ENCODE measurements at places on chromosomes 5 and 9.

DNA sequence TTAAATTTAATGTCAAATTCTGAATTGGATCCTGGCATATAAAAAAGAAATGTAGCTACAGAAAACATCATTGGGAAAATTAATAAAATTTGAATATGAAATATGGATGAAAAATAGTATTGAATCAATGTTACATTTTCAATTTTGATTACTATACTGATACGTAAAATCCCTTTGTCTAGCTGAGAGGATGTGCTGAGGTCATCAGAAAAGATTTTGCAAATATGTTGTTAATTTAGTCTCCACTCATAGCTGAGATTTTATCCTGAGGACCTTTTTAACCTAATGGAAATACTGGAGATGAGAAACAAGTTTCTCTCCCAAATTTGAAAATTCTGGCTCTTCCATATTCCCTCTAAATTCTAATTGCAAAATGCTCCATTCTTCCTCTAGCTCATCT is 84.4 kb upstream of the ADAMTS16 start:
- no peak for DNase-seq

- no peak for DNase-seq
Observed at GRCh38 chr5:88683506-88684135, 199.4 kb downstream of the MEF2C start.

GRCh38 chr5:83503662-83504061 is 32.1 kb downstream of the VCAN start:
- DNase-seq = no peak

DNA sequence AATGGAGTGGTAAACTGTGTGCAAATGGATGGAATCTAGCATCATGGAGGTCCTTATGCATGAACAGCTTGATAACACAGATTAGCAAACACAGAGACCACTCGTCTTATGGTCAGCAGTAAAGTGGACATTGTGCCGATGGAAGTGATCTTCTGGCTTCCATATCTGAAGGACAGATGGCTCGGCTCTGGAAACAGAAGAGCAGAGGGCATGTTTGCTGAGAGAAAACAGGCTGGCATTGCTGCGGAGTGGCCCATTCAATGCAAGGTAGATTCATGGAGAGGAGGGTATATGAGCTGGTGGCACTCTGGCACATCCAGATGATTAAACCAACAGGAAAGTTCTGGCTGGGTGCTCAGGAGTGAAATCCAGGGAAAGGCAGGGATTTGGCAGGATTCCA is 513.2 kb downstream of the DIRAS2 start:
- DNase-seq = no peak

- no peak for DNase-seq
Observed at GRCh38 chr5:61084658-61085057, 77.6 kb downstream of the SMIM15 start.

DNA sequence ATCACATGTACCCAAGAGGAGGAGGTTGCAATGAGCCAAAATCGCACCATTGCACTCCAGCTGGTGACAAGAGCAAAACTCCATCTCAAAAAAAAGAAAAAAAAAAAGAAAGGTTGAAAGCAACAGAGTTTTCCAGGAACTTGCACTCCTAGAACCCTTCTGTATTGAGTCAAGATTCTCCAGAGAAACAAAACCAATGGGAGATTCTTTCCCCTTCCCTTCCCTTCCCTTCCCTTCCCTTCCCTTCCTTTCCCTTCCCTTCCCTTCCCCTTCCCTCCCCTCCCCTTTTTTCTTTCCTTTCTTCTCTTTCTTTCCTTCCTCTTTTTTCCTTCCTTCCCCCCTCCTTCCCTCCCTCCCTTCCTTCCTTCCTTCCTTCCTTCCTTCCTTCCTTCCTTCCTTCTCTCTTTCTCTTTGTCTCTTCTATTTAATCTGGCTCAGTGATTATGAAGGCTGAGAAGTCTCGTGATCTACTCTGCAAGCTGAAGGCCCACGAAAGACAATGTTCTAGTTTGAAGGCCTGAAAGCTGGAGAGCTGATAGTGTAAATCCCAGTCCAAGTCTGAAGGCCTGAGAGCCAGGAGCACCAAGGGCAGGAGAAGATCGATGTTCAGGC is 59.6 kb upstream of the CNTLN start:
- DNase-seq = no peak

- no peak for DNase-seq
Observed at GRCh38 chr9:20623748-20624124, 1.4 kb upstream of the MLLT3 start.

DNA sequence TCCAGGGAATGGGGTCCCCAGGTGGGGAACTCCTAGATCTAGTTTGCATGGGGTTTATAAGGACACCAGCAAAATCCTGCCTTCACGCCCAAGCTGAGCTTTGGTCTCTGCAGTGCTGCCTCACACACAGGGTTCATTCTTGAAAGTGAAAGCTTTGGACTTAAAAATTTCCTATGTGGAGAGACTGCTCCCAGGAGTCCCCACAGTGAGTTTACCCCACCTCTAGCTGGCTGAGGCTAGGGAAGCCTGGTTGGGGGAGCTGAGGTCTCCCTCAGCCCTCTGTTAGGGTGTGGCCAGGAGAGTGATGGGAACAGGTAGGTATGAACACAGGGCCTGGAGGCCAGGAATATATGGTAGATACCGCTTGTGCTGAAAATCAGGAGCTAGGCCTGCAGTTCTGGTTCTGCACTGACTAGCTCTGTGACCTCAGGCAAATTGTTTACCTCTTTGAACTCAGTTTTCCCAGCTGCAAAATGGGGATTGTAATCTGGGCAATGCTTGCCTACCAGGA is 41.5 kb upstream of the LARP1 start:
- DNase-seq = no peak

DNA sequence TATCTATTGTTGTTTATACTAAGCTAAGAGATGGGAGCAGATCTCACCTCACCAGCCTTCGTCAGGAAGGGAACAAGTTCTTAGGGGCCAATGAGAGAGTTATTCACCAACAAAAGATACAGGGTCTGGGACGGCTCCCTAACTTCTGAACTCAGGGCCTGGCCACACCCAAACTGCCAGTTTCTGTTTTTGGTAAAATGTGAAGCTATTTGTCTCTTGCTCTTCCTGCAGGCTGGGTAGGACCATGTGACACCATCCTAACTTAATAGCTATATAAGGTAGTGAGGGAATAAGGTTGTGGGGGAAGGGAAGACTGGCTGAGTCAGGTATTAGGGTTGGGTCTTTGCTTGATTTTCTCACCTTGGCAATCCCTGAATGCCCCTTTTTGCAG is 480.5 kb downstream of the KDM4C start:
- DNase-seq = no peak

DNA sequence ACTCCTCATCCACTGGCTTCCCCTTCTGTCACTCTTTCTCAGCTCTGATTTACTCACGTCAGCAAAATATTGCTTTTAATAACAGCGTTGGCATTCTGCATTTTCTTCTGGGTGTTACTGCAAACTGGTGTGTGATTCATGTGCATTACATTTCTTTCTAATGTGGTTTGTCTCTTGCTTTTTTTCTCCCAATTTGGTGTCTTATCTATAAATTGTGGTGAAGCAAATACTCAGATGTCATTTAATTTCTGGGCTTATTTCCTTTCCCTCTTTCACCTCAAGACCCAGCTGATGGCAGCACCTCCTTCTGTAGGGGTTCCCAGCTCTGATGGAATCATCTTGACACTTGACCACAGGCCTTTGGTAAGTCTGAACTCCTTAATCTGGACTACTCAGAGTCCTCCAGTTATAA is 180.7 kb upstream of the ZNF618 start:
- DNase-seq = no peak

GRCh38 chr5:139482050-139482889 is at the start of gene STING1:
Gene STING1 (minus strand): TSS chr5:139482758. CDS start chr5:139481704, 1,054 bp downstream.
- DNase-seq = peak; percentile 98

DNA sequence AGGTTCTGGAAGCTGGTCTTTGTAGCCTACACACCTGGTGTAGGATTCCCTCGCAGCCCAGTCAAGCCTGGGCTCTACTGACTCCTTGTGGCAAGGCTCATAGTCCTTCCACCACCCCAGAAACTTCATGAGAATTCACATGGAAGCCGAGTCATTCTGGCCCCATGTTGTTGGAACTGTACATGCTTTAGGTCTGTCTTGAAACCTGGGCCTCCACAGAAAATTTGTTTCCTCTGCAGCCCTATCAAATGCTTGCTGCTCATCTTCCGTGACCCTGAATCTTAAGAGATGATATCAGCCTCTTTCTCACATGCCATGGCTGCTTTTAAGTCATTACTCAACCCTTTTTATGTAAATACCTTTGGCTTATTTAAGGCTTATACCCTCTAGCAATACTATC is 113.4 kb upstream of the GRHPR start:
- peak; percentile 72 for DNase-seq

DNA sequence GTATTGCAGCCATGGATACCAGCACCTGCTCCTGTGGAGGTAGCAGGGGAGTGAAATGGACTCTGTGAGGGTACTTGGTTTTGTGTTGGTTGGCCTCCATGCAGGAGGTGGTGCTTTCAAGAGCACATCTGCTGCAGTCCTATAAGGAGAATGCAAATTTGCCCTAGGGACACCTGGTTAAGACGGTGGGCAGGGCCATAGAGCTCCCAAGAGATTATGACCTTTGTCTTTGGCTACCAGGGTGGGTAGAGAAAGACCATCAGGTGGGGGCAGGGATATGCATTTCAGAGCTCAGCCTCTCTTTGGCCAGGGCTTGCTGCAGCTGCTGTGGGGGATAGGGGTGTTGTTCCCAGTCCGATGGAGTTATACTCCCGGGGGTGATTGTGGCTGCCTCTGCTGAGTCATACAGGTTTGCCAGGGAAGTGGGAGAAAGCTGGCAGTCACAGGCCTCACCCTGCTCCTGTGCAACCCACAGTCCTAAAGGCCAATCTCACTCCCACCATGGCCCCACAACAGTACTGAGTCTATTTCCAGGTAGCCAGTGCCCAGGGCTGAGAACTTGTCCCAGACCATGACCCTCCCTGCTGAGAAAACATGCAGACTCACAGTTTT is 14.0 kb upstream of the PDLIM4 start:
- DNase-seq = no peak

DNA sequence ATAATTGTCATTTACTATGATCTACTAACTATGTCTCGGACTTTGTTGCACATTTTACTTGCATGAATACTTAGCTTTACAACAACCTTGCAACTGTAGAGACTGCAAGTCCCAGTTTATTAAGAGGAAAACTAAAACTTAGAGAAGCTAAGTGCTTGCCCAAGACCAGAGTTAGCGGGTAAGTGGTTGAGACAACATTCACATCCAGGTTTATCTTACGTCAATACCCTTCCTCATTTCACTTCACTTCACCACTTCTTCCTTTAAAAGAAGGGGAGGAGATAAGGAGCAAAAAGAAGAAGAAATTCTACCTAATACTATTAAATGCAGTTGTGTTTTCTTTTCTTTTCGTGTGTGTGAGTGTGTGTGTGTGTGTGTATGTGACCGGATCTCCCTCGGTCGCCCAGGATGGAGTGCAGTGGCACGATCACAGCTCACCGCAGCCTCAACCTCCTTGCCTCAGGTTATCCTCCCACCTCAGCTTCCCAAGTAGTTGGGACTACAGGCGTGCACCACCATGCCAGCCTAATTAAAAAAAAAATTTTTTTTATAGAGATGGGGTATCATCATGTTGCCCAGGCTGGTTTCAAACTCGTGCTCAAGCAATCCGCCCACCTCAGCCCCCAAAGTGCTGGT is 37.4 kb downstream of the MEGF9 start:
- no peak for DNase-seq

DNA sequence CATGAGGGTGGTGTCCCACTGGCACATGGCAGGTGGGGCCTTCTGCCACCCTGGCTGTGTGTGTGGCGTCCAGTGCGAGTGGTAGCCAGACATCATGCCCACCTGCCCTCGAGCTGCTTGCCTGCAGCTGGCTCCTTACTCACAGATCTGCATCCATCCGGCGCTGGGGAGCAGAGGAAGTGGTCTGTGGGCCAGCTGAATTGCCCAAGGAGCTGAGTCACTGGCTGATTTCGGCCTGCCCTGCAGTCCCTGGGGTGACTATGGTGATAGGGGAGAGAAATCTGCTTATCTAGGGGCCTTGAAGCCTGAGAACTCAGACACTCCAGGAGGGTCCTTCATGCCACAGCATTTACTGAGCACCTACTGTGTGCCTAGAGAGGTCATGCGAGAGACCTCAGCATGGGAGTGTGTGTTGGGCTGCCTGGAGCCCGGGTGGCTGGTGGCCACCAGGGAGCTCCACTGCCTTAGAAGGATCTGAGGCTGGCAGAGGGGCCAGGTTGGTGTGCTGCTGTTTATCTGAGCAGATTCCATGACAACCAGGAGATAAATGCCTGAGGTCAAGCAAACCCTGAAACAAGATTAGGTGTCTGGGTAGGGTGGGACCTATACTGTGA is 57.1 kb downstream of the SLC22A5 start:
- peak; percentile 92 for DNase-seq

GRCh38 chr5:14545862-14546261 is 35.7 kb upstream of the OTULINL start:
- DNase-seq = no peak

DNA sequence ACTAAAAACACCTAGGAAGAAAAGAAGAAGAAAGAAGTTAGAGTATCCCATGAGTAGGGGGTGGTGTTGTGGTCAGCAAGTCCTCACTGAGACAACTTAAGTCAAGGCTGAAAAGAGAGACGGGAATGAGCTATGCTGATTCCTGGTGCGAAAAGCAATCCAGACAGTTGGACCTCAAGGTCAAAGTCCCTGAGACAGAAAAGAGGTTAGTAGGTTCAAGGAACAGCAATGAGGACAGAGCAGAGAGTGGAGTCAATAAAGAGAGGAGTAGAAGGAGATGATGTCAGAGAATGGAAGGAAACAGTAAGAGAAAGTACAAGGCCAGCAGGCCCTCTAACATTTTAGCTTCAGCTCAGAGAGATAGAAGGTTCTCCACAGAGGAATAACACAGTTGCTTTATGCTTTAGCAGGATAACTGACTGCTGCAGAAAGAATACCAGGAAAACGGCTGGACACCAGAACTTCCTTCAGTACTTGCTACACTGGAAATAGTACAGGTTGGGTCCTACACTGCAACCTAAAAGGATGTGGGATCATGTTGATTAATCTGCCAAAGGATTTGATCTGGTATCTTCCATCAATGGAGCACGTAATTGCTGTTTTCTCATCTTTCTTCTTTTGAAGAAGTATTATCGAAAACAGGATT is 43.6 kb downstream of the GNAQ start:
- DNase-seq = no peak

DNA sequence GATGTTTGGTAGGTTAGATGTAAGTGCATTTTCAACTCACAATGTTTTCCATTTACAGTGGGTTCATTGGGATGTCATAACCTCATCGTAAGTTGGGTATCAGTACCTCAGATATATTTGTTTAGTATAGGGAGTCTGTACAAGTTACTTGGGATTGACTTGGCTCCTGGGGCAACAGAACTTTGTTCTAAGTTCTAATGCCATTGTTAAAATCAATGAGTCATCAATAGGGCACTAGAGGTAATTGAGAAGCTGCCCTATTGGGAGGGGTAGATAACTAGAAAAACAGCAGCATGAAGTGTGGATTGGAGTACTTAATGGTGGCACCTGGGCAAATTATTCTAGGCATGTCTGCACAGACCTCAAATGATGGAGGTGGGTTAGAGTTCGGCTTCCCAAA is 272.8 kb downstream of the DOCK8 start:
- DNase-seq = no peak

DNA sequence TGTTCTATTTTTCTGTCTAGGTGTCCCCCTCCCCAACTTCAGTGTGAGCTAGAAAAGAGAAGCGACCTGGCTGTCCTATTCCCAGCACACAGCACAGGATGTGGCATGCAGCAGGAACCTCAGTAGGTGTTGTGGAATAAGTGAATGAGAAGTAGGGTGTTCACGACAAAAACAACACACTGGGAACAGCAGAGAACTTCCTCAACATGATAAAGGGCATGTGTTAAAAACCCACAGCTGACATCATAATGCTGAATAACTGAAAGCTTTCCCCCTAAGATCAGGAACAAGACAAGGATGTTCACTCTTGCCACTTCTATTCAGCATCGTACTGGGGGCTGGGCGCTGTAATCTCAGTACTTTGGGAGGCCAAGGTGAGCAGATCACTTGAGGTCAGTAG is 155.6 kb upstream of the ZNF618 start:
- no peak for DNase-seq
